Calu3 (cell line): ENCODE measurements at places on chromosomes 2 and 18. TPM values are rescaled to one million over a fixed set of nuclear protein-coding genes. Genes with fewer than 3 reads are reported as not detected.

- H3K27ac ChIP-seq, result no peak overlapping the region
- DNase-seq, result no peak
- peaks cover 8% of the 10 kb centered on the region for H3K4me1 ChIP-seq
- no peaks in the 10 kb centered on the region for H3K36me3 ChIP-seq
- H3K27me3 ChIP-seq, result no peaks in the 10 kb centered on the region
- H3K4me3 ChIP-seq, result no peak overlapping the region
These were observed 207.5 kb downstream of the STK39 start for GRCh38 chr2:168039881-168040280.

Gene FNDC4
- 5.3 and 7.2 TPM in 2 replicates for total RNA-seq

DNA sequence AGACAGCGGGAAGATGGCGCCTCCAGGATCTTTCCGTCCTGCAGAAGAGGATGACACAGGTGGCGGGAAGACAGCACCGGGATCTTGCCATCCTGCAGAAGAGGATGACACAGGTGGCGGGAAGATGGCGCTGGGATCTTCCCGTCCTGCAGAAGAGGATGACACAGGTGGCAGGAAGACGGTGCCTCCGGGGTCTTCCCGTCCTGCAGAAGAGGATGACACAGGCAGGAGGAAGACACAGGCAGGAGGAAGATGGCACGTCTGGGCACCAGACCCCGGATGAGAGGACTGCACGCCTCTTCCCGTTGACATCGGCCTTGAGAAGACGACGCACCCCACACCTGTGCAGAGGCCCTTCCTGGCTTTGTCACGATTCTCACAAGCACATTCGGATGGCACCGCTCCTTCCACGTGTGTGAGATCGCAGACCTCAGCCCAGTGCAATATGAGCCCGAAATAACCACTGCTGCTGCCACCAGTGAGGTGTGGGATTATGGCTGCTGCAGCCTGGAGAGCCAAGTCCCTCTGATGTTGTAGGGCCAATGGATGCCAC, 79.4 kb upstream of the SNTG2 start:
- no peaks in the 10 kb centered on the region for H3K36me3 ChIP-seq
- H3K27ac ChIP-seq, result no peak overlapping the region
- no peak overlapping the region for H3K4me3 ChIP-seq
- H3K27me3 ChIP-seq, result no peaks in the 10 kb centered on the region

DNA sequence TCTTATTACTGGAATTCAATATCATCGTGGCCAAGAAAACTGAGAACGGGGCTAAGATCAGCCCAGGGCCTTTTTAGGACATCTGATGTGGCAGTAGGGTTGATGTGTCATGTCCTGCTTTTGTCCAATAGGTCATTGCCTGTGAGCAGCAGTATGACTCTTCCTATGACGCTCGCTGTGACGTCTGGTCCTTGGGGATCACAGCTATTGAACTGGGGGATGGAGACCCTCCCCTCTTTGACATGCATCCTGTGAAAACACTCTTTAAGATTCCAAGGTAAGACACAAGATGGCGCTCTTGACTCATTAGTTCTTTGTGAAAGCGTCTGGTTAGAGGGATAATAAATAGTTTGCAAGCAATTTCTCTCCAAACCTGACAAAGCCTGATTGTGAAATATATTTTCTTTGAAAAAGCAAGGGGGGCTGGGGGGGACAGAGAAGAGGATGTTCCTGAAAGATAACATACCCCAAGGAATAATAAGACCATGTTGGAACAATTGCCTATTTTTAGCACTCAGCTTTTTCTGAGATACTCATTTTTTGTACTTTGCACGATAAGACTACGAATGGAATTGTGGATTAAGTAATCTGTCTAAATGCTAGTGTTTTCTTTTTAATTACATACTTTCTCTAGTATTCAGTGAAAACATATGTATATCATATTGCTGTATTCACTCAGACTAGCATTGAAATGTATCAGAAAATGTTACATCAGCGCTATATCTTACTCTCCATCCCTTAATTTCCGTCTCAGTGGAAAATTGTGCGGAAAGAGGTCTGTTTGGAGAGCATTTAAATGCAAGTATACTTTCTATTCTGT, 58.1 kb downstream of the MYO3B start:
- H3K27me3 ChIP-seq, result no peaks in the 10 kb centered on the region
- no peak overlapping the region for H3K27ac ChIP-seq
- DNase-seq, result peak; percentile 45
- H3K4me3 ChIP-seq, result no peak overlapping the region

GRCh38 chr18:49788327-49788898, 24.9 kb downstream of the ACAA2 start:
- no peak for DNase-seq
- peak overlapping the region; percentile 47 for H3K27ac ChIP-seq
- H3K4me3 ChIP-seq, result peak overlapping the region; percentile 37
- H3K27me3 ChIP-seq, result no peaks in the 10 kb centered on the region

GRCh38 chr2:201233812-201234662, 26.3 kb upstream of the CASP8 start:
- peaks cover 27% of the 10 kb centered on the region for H3K4me1 ChIP-seq
- peak overlapping the region; percentile 93 for H3K4me3 ChIP-seq
- peaks cover 53% of the 10 kb centered on the region for H3K36me3 ChIP-seq
- peak overlapping the region; percentile 97 for H3K27ac ChIP-seq
- no peaks in the 10 kb centered on the region for H3K27me3 ChIP-seq

DNA sequence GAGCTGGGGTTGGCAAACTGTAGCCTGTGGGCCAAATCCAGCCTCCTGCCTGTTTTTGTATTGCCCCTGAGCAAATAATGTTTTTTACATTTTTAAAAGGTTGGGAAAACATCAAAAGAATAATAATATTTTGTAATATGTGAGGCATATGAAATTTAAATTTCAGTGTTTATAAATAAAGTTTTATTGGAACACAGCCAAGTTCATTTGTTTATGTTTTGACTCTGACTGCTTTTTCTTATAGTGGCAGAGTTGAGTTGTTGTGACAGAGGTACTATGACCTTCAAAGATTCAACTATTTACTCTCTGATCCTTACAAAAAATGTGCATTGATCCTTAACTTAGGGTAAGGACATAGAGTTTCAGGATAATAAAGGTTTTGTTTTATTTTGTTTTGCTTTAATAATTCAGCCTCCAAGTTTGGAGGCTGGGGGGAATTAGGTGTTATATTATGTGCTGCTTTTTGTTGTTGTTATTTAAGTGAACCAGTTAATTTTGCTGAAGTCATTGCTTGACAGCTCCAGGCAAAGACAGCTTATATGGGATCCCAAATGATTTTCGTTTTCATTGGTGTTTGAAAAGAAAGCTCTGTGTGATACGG, 24.5 kb downstream of the SETBP1 start:
- H3K27ac ChIP-seq, result no peak overlapping the region
- DNase-seq, result no peak
- no peak overlapping the region for H3K4me3 ChIP-seq
- H3K4me1 ChIP-seq, result no peaks in the 10 kb centered on the region
- no peaks in the 10 kb centered on the region for H3K27me3 ChIP-seq
- no peaks in the 10 kb centered on the region for H3K36me3 ChIP-seq

DNA sequence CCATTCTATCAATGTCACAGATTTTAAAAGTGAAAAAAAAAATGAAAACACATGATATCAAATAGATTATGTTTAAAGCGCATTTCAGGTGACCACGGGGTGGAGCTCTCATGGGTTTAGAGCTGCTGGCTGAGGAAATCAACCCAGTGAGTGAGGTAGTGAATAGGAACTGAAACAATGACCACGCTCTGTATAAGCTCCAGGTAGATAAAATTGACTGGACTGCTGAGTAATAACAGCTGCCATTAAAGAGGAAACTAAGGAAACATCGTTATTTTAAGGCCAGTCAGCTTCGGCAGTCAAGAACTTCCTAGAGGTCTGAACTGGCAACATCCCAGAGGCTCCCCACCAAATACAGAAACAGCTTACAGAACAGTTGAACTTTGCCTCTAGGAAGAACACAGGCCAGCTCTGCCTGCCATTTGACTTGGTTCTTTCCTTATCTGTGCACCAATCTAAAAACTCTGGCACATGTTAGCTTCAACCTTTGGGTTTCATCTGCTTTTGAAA, 185.9 kb downstream of the PDE1A start:
- peak; percentile 70 for DNase-seq
- no peak overlapping the region for H3K27ac ChIP-seq
- H3K4me1 ChIP-seq, result peaks cover 13% of the 10 kb centered on the region

Gene CNGA3
- not detected in 2 replicates for total RNA-seq

DNA sequence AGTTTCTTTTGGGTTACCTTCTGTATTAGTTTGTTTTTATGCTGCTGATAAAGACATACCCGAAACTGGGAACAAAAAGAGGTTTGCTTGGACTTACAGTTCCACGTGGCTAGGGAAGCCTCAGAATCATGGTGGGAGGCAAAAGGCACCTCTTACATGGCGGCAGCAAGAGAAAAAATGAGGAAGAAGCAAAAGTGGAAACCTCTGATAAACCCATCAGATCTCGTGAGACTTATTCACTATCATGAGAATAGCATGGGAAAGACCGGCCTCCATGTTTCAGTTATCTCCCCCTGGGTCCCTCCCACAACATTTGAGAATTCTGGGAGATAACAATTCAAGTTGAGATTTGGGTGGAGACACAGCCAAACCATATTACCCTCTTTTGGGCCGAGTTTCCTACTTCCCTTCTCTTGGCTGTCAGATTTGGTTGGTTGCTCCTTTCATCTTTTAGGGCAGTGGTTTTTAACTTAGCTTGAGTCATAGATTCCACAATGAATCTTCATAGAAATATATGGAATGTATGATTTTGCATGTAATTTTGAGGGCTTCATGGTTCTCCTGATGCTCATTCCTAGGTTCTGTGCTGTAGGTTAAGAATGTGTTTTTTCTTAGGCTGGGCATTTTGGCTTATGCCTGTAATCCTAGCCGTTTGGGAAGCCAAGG, 44.2 kb downstream of the CEP192 start:
- no peaks in the 10 kb centered on the region for H3K4me1 ChIP-seq
- H3K4me3 ChIP-seq, result no peak overlapping the region
- H3K27me3 ChIP-seq, result no peaks in the 10 kb centered on the region
- no peak overlapping the region for H3K27ac ChIP-seq
- peaks cover 9% of the 10 kb centered on the region for H3K36me3 ChIP-seq

GRCh38 chr2:186718903-186719302, 25.0 kb downstream of the FAM171B start:
- no peaks in the 10 kb centered on the region for H3K4me1 ChIP-seq
- DNase-seq, result no peak
- no peaks in the 10 kb centered on the region for H3K27me3 ChIP-seq

GRCh38 chr2:64919261-64919660, 69.9 kb upstream of the SLC1A4 start:
- no peak for DNase-seq
- peaks cover 13% of the 10 kb centered on the region for H3K36me3 ChIP-seq
- H3K27ac ChIP-seq, result no peak overlapping the region
- H3K4me1 ChIP-seq, result no peaks in the 10 kb centered on the region
- no peak overlapping the region for H3K4me3 ChIP-seq
- H3K27me3 ChIP-seq, result no peaks in the 10 kb centered on the region

Gene TMEM169
- 8.0 and 9.0 TPM in 2 replicates for total RNA-seq

Gene STARD6
- not detected in 2 replicates for total RNA-seq

DNA sequence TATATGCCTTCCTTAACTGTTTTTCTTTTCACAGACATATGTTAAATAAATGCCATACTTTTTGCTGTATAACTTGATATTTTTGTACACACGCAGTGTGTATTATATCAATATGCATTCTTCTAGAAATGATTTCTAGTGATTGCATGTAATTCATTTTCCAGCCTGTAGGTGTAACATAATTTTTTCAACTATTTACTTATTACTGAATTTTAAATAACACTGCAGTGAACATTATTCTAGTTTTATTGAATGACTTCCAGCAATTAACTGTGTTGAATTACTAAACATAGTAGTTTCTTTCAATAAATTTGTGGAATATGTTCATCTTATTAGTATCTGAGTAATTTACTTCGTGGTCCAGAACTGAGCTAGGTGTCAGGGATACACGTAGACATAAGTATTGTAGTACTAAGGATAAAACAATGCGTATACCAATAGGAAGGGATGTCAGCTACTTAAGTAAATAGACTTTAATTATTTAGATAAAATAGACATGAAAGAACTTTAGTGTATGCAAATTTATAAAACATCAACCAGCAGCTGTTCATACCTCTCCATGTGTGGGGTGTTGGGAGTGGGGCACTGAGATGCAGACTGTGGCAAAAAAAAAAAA, 28.0 kb downstream of the TANC1 start:
- DNase-seq, result no peak
- H3K27ac ChIP-seq, result no peak overlapping the region
- H3K27me3 ChIP-seq, result no peaks in the 10 kb centered on the region
- no peaks in the 10 kb centered on the region for H3K36me3 ChIP-seq
- H3K4me1 ChIP-seq, result peaks cover 49% of the 10 kb centered on the region
- H3K4me3 ChIP-seq, result no peak overlapping the region

DNA sequence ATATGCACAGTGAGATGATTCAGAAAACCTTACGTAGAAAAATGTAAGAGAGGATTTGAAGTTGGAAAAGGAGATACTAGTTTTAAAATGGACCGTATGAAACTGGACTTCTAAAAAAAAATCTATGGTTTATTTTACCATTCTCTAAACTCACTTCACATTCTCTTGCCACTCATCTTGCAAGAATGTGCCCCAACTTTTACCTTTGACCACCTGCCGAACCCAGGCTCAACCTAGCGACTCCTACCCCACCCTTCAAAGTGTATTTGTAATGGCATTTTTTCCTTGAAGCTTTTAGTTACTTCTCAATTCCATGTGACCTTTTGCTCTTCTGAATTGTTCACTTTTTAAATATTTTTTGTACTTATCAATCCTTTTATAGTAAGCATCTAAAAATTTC, 160.8 kb downstream of the PHLPP1 start:
- H3K4me3 ChIP-seq, result no peak overlapping the region
- H3K36me3 ChIP-seq, result no peaks in the 10 kb centered on the region
- H3K4me1 ChIP-seq, result peaks cover 49% of the 10 kb centered on the region
- H3K27me3 ChIP-seq, result no peaks in the 10 kb centered on the region
- peak; percentile 66 for DNase-seq

DNA sequence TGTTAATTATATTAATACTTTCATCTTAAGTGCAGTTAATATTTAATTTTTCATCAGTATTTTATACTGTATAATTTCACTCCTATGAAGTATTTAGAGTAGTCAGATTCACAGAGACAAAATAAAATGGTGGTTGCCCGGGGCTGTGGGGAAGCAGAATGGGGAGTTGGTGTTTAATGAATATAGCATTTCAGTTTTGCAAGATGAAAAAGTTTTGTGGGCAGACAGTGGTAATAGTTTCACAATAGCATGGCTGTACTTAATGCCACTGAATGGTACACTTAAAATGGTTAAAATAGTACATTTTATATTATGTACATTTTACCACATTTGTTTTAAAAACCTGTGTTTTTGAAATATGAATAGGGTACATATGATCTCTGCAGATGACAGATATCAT, 31.2 kb downstream of the CFAP221 start:
- no peak overlapping the region for H3K4me3 ChIP-seq
- no peaks in the 10 kb centered on the region for H3K4me1 ChIP-seq
- no peak overlapping the region for H3K27ac ChIP-seq
- no peaks in the 10 kb centered on the region for H3K27me3 ChIP-seq
- no peak for DNase-seq

Gene MARCHF4
- 0.37 and 0.54 TPM in 2 replicates for total RNA-seq

DNA sequence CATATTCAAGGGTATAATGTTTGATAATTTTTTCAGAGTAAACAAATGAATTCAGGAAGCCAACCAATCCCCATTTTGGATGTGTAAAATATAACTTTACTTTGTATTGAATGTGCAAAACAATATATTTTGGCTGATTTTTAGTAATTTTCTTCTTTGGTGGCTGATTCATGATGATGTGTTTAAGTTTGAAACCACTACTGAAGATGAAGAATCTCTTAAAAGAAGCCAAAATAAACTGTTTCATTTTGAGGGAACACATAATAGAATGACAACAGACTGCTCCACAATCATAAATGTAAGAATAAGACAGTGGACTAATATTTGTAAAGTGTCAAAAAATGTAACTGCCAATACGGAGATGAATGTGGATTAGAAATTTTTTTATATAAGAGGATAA, 52.5 kb upstream of the TRIM43 start:
- peaks cover 4% of the 10 kb centered on the region for H3K36me3 ChIP-seq
- no peak for DNase-seq
- no peaks in the 10 kb centered on the region for H3K27me3 ChIP-seq
- no peak overlapping the region for H3K27ac ChIP-seq
- no peak overlapping the region for H3K4me3 ChIP-seq
